ENCODE measurements at places on chromosomes 3 and 15.
A peak's percentile ranks its signal among the peaks of the same experiment; 100 is the strongest.

DNA sequence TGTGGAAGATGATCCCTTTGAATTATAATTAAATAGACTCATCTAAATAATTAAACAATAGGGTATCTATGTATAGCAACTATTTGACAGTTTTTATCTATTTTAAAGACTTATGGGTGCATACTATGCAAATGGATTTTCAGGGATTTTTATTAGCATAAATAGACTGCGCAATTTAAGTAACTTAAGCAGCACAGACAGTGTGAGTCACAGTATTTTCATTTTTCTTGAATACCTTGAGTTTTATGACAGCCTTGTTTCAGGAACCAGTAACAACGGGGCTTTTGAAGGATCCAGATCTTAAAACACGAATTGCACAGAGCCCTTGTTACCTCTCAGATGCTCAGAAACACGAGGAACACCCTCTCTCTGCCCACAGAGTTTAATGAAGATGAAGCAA lies 175.5 kb upstream of the CD96 start:
- no peak for DNase-seq

- no peak for DNase-seq
Observed at GRCh38 chr15:63146684-63147083, 10.6 kb downstream of the RPS27L start.

GRCh38 chr3:158528076-158528674 lies 42.8 kb upstream of the MLF1 start:
- no peak for DNase-seq

DNA sequence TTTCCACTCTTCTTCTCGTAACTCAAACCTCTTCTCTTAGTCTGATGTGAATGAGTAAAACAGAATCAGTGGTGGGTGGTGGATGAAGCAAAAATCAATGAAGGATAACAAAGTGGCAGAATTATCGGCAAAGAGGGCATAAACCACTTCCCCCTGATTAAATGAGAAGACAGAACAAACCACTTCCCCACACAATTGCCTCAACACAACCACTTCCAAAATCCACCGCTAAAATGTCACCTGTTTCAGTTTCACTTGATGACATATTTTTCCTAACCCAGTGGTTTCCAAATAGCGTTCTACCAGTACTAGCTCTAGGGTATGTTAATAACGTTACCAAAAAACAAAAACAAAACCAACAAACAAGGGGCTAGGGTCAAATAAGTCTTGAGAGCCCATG lies 478.7 kb upstream of the WNT5A start:
- DNase-seq: no peak

- DNase-seq: no peak
Observed at GRCh38 chr3:146517684-146518435, 26.5 kb downstream of the PLSCR1 start.

DNA sequence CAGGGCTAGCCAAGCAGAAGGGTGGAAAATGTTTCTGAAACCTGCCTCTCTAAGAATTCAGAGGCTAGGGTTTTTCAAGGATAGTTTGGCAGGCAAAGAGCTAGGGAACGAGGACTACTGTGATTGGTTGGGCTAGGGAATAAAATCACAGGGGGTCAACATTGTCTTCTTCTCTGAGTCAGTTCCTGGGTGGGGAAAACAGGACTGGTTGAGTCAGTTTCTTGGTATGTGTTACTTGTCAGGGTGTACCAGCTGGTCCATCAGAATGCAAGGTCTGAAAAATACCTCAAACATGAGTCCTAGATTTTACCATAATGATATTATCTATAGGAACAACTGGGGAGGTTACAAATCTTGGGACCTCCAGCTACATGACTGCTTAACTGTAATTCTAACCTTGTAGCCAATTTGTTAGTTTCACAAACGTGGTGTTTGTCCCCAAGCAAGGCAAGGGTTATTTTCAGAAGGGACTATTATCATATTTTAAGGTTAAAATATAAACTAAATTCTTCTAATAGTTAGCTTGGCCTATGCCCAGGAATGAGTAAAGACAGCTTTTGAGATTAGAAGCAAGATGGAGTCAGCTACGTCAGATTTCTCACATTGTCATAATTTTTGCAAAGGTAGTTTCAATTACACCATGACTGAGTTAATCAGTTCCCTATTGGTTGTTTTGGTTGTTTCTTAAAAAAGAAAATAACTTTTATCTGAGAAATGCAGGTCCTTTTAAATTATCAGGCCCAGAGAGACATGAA lies 231.5 kb downstream of the ALCAM start:
- no peak for DNase-seq

DNA sequence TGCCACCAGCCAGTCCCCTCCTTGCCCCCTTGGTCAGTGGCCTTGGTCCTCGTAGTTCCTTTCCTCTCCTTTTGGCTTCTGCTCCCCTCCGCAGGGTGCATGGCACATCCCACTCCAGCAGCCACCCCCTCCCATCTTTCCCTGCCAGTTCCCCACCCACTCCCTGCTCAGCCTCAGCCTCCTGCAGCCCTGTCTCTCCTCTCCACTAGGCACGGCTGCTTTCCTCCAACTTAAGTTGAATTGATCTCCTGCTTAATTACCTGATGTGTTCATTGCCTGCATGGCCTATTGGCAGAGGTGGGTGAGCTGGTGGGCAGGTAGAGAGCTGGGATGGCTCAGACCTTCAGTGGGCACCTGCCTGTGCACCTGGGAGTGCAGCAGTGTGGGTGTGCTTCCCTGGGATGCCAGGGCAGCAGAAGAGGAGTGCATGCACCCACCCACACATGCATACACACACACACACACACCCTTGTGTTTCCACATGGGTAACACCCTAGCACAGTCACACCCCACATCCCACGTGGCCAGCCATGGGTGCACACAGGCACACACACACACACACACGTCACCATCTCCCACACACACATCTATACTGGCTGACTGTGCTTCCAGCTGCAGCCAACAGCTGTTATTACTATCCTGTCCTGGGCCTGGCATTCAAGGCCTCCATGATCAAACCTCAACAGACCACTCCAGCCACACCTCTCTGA lies 30.9 kb downstream of the C3orf18 start:
- no peak for DNase-seq

GRCh38 chr15:41881920-41882688 lies 11.7 kb downstream of the SPTBN5 start:
- DNase-seq: peak; percentile 23

DNA sequence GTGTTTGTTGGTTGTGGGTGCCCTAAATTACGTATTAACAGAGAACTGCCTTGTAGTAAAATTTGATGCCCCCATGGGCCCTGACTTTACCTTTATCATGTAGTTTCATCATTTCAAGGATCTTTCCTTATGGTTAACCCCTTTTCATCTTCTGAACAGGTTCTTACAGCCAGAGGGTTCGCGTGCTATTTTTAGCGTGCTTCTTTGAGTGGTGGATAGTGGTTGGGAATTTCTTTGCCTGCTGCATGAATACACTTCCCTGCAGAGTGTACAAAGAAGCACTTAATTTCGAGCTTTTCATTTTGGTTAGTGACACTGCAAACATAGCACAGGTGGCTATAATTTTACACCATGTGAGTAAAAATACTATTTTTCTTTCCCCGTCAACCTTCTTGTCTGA lies 231.8 kb downstream of the ROBO2 start:
- DNase-seq: no peak

GRCh38 chr15:27535445-27536129 lies 563.5 kb downstream of the OCA2 start:
- DNase-seq: no peak

DNA sequence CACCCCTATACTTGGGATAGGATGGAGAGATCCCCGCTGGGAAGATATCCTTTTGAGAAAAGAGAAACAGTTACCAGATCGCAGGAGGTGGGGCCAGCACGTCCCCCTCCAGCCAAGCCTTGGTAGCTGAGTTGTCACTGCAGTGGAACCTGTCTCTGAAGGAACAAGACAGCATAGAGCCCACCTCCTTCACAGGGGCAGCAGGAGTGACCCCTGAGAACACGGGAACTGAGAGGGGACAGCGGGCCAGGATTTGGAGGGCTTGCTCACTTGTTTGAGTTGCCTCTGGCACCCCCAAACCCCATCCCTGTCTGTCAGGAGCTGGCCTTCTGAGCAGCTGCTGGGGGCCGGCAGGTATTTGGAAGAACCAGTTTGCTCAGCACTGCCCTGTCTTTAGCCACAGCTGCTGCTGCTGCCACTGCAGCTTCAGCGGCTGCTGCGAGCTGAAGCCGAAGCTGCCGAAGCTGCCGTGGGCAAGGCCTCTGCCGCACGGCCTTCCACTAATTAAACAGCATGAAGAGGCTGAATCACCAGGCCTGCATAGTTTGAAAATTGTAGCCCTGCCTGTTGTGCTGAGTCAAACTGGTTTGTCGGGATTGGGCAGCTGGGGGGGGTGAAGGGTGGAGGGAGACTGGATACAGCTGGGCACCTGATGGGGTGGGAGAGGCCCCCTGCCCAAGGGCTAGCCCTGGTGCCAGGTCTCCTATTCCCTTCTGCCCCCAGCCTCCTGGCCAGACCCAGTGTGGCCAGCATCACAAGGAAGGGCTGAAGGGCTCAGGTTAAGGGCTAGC lies 4.0 kb downstream of the EPHB3 start:
- no peak for DNase-seq

DNA sequence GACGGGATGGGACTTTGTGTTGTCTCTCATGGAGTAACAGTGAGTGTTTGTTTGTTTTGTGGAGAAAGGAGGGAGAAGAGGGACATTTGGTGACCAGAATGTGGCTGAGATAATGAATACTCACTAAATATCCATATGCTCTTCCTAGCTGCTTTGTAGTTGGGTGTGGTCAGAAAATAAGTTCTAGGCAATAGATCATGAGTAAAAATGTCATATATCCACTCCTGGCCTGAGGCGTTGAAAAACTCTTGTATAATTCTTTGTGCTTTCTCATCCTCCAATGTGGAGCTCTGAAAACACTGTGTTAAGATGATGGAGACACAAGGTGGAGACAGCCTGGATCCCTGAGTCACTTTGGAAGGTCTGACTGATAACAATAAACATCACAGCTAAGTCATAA lies 28.0 kb upstream of the IL16 start:
- no peak for DNase-seq

- DNase-seq: peak; percentile 36
Observed at GRCh38 chr15:68781766-68782588, 38.7 kb downstream of the ANP32A start.

GRCh38 chr15:87631093-87631492 lies 625.4 kb downstream of the NTRK3 start:
- DNase-seq: no peak

- DNase-seq: no peak
Observed at GRCh38 chr15:58951388-58952007, 18.0 kb upstream of the SLTM start.

DNA sequence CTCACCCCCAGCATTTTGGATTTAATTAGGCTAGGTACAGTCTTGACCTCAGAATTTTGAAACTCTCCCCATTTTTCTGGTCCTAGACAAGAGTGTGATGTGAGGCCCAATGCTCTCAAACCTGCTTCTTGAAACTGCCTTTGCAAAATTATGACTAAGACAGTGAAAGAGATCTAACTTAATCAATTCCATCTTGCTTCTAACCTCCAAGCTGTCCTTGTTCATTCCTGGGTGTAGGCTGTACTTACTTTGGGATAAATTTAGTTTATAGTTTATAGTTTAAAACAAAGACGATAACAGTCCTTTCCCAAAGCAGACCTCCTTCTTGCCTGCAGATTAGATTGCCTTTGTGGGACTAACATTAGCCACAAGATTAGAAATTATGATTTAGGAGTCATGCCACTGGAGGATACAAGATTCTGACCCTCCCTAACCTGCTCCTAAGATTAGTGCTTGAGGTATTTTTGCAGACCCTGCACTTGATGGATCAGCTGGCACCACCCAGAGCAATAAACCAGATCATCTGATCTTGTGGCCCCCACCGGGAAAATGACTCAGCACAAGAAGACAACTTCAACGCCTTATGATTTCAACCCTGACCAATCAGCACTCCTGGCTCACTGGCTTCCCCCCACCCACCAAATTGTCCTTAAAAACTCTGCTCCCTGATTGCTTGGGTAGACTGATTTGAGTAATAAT lies 59.6 kb downstream of the CD200R1L start:
- no peak for DNase-seq

DNA sequence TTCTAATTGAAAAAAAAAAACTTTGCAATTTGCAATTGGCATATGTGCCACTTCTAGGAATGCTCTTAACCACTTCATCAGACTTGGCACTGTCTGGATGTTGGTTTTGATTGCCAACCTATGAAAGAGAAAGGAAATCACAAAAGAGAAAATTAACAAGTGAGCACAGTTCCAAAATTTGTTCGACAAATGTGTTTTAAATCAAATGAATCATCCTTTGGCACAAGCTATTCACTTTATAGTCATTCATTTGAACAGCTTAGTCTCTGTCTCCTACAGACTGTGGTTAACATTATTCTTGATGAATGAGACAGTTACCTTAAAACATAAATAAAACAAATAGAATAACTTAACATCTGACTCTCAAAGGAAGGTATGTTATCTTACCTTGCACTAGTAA lies 265.0 kb downstream of the EPHA3 start:
- DNase-seq: no peak

GRCh38 chr15:80003934-80004472 lies 33.0 kb upstream of the BCL2A1 start:
- DNase-seq: no peak

DNA sequence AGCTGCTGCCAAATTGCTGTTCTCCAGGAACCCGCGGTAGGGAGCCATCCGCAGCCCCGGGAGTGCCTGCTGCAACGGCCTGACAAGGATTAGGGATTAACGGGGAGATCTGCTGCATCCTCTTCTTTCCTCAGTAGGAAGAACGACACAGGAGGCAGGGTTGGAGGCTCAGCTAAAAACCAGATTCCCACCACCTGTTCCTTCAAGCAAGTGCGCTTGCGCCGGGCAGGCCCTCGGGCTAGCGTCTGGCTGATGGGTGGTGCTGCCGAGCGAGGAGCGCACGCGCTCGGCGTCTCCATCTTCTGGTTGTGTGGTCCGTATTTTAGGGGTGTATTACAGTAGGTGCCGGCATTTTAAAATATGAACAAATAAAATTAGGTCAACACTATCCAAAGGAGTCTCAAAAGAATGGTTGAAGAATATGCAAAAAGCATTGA lies 25.4 kb upstream of the SLC25A26 start:
- DNase-seq: peak; percentile 50

DNA sequence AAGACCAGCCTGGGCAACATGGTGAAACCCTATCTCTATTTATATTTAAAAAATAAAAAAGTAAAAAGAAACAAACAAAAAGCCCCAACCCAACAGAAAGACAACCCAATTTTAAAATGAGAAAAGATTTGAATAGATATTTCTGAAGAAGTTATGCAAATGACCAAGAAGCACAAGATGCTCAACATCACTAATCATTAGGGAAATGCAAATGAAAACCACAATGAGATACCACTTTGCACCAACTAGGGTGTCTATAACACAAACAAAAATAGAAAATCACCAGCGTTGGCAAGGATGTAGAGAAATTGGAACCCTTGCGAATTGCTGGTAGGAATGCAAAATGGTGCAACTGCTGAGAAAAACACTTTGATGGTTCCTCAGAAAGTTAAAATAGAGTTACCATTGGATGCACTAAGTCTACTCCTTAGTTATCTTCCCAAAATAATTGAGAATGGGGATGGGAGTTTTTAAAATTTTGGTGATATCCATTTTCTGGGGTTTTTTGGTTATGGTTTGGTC lies 45.8 kb upstream of the CCNB2 start:
- no peak for DNase-seq

- DNase-seq: no peak
Observed at GRCh38 chr3:49556500-49557275, 2.4 kb downstream of the BSN start.
